ENCODE measurements at places on chromosomes 7 and 10.

DNA sequence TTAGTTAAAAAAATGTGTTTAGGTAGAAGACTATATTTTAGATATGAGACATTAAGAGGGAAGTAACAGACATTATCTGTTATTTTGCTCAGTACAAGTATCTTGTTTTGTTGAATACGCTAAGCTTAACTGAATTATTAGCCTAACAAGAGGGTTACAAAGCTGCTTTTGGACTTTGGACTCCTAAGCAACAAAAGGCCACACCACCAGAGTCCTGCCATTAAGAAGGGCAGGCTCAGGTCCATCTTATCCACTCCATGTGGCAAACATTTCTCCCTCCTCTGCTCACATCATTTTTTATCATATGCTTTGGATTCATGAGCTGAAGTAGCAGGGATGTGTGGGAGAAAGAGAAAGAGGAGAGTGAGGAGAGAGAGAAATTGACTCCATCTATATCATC is 33.5 kb downstream of the OSBPL3 start:
- no peak for DNase-seq

DNA sequence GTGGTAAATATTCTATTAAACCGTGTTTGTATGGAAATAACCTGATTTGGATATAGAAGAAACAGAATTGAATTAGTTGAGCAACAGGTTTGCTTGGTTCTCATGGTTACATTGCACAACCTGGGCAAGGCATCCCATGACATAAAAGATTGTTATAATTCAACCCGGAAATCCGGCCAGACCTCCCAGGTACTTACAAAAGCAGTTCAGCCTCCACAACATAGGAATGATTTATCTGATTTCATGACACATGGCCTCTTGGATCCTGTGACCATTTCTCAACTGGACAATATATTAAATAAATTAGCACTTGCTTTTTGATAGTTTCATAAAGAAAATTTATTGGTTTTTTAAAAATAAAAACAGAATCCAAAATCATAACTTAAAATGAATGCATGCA is 55.1 kb upstream of the PTPN12 start:
- DNase-seq = no peak

DNA sequence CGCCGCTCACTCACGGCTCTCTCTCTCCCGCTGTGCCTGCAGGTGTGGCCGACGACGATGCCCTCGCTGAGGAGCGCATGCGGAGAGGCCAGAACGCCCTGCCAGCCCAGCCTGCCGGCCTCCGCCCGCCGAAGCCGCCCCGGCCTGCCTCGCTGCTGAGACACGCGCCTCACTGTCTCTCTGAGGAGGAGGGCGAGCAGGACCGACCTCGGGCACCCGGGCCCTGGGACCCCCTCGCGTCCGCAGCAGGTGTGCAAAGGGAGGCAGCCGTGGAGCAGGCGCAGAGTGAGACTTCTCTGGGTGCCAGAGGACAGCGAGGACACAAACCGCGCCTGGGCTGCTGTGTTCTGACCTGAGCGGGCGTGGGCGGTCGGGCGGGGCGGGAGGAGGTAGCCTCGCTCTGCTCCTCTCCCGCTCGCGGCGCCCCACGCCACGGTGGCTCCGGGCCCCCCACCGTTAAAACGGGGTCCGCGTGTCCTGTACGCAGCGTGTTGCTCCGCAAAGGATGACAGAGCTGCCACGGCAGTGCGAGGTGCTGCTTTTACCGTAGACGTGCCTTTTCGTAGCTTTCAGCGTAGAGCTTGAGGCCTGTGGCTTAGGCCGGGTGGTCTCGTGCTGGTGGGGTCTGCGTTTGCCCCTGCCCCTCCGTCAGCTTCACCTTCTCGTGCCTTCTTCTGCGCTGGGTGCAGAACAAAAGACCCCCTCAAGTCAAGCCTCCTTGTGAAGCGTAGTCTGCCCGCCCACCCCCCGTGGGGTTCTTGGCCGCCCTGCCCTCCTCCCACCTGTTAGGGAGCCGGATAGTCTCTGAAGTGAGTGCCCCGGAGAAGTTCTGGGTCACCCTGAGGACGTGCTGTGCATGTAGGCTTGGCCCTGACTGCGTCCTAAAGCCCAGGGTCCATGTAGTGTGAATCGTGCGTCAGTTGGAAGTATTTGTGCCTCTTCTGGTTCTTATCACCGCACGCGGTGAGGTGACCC is 73.2 kb downstream of the DNAJB6 start:
- no peak for DNase-seq

- no peak for DNase-seq
These were observed 11.5 kb upstream of the MINDY3 start for GRCh38 chr10:15871823-15872222.

DNA sequence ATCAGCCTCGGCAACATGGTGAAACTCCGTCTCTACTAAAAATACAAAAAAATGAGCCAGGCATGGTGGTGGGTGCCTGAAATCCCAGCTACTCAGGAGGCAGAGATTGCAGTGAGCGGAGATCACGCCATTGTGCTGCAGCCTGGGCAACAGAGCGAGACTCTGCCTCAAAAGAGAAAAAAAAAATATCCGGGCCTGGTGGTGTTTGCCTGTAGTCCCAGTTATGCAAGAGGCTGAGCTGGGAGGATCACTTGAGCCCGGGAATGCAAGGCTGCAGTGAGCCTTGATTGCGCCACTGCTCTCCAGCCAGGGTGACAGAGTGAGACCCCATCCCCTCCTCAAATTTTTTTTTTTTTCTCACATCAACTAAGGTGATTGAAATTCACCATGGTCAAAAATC is 42.8 kb downstream of the CDC123 start:
- DNase-seq = no peak

GRCh38 chr10:51892965-51893658 is 193.7 kb upstream of the CSTF2T start:
- DNase-seq = no peak

DNA sequence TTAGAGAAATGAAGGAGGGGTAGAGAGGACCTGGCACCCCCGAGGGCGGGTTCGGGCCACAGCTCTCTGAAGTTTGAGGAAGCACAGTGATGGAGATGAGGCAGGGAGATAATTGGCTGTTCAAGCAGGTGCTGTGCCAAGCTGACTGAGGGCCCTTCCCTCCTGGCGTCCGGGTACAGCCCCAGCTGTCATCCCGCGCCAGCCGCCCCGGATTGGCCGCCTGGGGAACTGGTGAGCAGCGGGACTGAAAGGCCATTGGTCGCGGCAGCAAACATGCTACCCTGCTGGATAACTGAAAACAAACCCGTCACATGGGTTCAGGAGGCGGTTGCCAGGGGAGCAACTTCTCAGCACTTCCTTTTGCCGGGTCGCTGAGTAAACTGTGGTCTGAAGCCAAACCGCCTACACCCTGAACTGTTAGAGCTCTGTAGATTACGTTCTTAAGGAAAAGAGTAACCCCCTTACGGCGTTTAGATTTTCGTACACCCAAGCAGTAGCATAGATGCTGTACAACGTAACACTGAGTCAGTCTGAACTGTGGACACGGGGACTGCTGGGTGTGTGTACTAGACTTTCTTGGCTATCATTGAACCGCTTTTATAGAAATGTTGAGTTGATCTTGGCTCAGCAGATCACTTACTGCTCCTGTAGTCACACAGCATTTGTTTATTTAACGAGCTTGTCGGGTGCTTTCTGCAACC is 1.3 kb downstream of the INSIG1 start:
- peak; percentile 84 for DNase-seq

GRCh38 chr10:114716811-114717404 is 58.8 kb upstream of the ABLIM1 start:
- DNase-seq = no peak

GRCh38 chr10:13893926-13894325 is 307.2 kb downstream of the PRPF18 start:
- no peak for DNase-seq

DNA sequence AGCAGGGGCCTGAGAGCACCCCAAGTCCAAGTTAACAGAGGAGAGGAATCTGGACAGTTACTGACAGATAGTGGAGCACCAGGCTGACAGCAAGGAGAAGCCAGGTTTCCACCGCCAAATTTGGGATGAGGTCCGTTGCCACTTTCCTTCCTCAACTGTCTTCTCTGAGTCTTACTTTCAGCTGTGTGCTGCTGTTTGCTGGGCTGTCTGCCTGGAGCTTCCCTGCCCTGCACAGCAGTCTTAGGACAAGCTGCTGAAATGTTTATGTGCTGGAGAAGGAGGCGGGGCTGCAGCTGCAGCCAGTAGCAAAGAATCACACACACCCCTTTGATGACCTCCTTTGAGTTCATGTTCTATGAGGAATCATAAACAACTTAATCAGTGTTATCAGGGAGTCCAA is 17.4 kb upstream of the CYP3A7 start:
- no peak for DNase-seq

DNA sequence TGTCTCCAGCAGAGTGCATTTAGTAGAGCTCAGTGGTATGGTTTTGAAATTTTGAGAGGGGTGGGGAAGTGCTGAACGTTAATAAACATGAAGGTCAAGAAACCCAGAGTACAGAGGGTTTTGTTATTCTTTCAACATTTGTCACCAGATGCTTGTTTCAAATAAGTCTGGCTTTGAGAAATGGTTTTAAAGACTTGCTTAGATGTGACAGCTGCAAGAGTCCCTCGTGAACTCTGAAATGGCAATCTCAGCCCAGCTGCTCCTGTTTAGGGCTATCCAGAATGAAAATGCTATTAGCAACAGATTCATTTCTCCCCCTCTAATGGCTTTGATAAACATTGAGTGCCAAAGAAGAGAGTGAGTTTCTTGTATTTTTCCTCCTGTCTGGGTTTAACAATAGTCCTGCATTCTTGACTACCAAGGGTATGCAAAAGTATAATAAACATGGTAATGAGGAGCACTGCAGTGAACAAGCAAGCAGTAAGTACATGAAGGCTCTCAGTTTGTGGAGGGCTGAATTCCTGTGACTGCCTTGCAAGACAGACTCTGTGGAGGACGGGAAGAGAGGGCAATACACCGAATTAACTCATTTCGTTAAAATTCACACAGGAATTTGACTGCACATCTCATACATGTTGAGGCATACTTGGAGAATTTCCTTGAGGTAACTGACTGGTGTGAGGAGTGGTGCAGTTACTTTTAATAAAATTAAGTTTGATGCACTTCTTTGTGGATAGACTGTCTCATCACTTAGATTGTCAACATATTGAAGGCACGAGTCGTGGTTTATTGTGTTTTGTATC is 490.9 kb downstream of the REEP3 start:
- no peak for DNase-seq

DNA sequence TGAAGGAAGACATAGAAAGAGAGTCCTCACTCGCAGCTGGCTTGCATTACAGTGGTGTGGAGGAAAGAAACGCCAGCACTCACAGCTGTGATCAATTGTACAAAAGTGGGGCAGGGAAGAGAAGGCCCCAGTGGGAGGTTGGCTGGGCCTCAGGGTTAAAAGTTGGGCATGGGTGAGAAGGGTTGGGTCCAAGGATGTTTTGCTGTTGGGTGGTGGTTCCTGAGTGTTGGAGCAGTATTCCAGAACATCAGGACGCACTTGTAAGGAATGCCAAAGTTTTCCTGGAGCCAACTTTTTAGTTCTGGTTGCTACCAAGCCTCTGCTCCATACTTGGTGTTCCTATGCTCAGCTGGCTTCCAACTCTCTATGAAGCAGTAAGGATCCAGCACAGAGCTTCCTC is 55.4 kb upstream of the MKRN1 start:
- DNase-seq = no peak

DNA sequence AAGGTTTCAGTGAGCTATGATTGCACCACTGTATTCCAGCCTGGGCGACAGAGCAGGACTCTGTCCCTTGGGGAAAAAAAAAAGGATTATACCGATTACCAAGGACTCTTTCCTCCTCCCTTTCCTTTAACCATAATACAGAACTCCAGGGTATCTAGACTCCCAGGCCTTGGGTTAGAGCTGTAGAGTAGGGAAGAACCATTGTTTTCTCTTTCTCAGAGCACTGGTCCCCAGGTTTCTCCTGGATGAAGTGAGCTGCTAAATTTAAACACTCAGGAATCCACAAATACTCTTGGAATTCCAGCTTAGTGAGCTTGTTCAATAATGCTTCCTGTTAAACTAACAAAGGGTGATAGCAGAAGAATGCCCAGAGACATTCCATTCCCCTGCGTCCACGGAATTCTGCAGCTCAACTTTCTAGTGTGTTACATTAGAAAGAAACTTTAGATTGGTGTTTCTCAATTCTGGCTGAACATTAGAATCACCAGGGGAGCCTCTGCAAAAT is 14.6 kb upstream of the RPEL1 start:
- DNase-seq = no peak

- peak; percentile 40 for DNase-seq
These were observed 95.5 kb downstream of the MAP3K8 start for GRCh38 chr10:30529373-30529998.

GRCh38 chr7:153529651-153530165 is 522.5 kb upstream of the DPP6 start:
- no peak for DNase-seq

DNA sequence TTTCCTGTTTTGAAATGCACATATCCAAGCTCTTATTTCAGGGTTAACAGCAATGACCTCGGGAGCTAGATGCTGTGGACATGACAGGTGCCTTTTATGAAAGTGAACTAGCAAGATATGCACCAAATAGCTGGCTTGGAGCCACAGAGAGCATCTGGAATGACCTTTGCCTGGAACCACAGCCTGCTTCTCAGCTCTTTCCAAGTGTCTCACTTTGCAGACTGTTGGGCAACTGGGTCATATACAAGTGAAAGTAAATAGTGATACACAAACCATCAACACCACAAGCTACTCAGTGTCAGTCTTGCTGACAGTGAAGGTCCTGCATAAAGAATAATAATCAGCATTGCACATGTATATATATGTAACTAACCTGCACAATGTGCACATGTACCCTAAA is 183.5 kb downstream of the RNF133 start:
- DNase-seq = no peak

DNA sequence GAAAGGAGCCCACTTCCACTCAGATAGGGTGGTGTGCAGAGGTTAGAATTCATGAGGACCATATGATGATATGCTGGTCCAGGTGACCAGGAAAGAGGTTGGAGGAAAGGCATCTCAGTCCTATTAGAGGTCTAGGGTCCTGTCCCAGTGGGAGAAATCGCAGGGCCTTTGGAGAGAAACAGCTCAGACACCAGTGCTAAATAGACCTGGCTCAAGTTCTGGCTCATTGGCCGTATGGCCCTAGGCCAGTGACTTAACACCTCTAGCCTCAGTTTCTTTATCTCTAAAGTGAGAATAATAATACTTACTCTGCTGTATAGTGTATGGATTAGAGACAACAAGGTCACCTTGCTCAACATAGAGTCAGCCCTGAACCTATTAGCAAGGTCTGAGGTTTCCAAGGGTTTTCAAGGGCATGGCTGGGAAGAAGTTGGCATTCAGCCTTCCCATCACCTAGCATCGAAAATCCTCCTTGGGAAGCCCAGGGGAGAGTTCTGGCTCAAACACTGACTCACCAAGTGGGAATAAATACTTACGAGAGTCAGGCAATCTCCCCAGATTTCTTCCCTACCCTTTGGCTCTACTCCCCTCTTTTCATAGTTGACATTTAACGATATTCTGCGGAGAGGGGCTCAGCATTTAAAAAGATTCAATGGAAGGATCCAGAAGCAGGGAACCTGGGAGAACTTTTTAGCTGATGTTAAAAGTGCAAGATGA is 473.1 kb upstream of the PODXL start:
- no peak for DNase-seq

Data from stimulated activated CD4-positive, alpha-beta T cell treated with anti-CD3 and anti-CD28 coated beads, TNF-alpha, amount 100 ng/mL, for 1 hour (primary cell).